ENCODE measurements at places on chromosomes 1 and 21.

GRCh38 chr1:203569490-203570318 lies 56.9 kb upstream of the ATP2B4 start:
- no peak for DNase-seq

- DNase-seq, result no peak
These were observed 7.9 kb upstream of the AMPD1 start for GRCh38 chr1:114703242-114703641.

GRCh38 chr1:54996869-54997710 lies 1.6 kb upstream of the BSND start:
- no peak for DNase-seq

DNA sequence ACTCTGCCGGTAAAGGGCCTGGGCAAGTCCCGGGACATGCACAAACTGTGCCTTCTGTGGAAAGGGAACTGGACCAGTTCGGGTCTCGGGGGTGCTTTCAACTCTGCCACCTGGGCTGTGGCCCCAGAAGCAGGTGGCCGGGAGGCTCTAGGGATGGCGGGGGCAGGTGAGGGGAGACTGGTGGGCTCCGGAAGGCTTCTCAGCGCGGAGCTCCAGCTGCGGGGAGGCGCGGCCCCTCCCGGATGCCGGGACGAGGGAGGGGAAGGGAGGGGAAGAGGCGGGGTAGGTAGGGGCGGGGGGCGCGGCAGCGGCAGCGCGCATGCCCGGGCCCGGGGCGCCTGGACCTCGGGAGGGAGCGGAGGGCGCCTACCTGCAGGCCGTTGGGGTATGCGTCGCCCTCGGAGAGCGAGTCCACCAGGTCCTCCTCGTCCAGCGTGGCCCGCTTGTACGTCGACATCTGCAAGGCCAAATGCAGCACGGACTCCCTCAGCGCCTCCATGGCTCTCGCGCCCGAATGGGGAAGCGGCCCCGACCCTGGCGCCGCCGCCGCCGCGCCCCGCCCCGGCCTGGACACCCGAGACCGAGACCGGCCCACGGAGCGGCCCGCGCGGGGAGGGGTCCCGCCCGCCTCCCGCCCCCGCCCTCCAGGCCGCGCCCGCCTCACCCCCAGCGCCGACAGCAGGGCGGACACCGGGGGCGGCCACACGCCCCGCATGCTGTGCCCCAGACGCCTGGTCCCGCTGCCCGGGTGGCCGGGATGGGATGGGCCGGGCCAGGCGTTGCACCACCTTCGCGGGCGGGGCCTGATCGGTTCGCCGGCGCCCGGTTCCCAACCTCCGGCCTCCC lies at the start of gene ECE1:
TSS of gene ECE1 (minus strand) at position 764 of the 846 bp plus-strand sequence. CDS start at position 715, 49 bp downstream.
- DNase-seq, result peak; percentile 31

Data from activated gamma-delta T cell (primary cell).